ENCODE measurements at places on chromosomes 5 and 9.

DNA sequence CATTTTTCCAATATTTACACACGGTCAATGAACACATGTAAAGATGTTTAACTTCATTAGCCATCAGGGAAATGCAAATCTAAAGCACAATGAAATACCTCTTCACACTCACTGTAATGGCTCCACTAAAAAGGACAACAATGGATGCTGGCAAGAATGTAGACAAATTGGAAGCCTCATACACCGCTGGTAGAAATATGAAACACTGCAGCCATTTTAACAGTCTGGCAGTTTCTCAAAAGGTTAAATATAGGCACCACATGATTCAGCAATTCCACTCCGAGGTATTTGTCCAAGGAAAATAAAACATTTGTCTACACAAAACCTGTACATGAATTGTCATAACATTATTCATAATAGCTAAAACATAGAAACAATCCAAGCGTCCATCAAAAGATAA lies 20.0 kb downstream of the RNF145 start:
- no peak for DNase-seq

GRCh38 chr9:69168709-69169217 lies 5.3 kb upstream of the TJP2 start:
- DNase-seq = peak; percentile 54

DNA sequence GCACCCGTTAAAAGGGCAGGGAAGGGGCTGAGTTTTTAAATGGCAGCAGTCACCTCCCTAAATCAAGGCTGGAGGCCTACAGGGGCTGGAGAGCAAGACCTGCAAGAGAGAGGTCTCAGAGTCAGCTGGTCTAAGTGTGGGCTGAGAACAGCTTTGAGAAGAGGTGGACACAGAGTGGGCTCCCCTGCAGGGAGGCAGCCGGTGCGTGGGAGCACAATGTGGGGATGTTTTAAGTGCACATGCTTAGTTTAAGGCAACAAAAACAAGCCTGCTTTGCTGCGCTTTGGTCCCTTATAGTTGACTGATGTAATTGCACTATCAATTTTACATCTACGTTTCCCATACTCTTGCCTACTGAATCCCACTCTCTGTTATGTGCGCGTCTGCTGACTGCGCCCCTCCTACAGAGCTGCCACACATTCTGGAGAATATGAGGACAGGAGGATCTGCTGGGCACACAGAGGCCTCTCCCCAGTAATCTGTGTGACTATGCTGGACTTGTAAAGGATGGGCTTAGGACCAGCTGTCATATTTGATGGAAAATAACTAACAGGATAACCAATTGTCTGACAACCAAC lies 62.0 kb upstream of the ICE1 start:
- no peak for DNase-seq

DNA sequence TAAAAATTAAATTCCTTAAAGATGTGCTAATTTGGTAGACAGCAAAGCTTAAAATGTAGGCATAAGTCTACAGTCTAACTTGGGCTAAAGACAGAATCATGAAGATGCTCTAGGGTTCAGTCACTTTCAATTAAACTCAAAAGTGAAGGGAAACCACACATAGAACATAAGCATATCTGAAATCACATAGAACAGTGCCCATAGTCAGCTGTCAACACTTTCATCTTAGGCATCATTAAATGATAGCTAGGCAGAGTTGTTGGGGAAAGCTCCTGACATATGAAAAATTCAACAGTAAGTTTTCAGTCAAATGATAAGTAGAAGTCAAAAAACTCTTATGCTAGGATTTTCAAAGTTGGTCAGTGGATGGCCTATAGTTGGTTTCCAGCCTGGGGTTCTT lies 11.0 kb downstream of the DAB2 start:
- DNase-seq = no peak

- DNase-seq = no peak
These were observed 1.7 kb downstream of the RACK1 start for GRCh38 chr5:181242031-181242451.

DNA sequence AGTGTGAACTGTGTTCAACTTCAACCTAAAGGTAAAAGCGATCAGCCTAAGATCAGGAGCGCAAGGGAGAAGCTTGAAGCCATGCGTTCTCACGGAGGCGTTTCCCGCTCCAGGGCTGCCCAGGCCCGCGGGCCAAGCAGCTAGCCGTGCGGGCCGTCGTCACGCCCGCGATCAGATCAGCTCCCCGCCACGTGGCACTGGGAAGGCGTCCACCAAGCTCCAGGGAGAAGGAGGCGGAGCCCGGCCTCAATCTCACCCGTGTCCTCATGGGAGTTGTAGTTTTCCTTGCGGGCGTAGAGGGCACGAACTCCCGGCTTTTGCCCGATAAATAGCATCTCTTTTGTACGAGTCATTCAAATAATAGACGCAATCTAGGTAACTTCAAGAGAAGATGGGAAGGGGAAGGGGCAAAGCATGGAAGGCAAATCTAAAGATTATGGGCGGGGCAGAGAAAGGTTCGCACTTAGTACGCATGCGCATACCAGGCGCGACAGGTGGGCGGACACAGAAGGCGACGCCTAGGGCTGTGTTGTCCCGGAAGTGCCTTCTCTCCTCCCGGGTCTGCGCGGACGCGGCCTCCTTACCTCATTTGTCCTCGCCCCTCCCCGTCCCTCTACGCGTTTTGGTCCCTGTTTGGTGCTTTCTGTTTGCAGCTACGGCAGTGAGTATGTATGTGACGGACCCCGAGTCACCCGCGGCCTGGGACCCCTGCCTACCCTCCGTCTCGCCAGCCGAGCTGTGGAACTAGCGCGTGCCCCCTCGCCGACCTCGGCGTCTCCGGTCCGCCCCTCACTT lies 40.8 kb upstream of the ZCCHC7 start:
- peak; percentile 88 for DNase-seq

DNA sequence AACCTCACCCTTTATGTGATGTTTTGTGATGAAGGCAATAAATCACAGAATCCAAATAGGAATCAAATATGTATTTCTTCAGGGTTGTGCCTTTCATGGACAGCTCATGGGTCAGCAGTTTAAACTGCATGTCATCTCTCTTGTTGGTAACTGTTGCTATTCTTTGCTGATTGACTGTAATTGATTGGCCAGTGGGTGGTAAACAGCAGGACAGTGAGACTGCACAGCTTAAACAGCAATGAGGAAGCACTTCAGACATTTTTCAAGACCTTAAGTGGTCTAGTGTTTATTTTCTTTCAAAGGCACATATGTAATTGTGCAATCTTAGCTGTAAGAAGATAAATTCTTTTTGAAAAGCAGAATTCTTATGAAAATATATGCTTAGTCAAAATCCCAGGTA lies 260.5 kb downstream of the COX7C start:
- no peak for DNase-seq

GRCh38 chr5:32572778-32573480 lies 12.4 kb upstream of the SUB1 start:
- no peak for DNase-seq

DNA sequence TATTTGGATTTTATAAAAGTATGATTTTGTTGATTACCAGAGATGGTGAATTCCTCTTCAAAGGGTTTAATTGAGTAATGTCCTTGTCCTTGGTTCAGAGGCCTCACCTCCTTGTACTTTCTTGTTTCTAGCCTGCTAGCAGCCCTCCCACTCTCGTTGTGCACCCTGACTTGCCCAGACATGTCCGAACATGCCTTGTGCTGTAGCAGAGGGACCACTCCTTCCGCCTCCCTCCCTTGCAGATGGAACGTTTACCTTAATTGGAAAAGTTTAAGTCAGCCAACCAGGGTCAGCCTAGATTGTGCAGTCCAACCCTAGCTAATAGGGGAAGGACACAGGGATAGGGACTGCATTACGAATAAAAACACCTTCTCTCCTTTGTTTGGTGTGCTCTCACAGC lies 406.9 kb upstream of the NMUR2 start:
- no peak for DNase-seq

- DNase-seq = no peak
These were observed 36.7 kb upstream of the MAP1B start for GRCh38 chr5:72070529-72070928.

DNA sequence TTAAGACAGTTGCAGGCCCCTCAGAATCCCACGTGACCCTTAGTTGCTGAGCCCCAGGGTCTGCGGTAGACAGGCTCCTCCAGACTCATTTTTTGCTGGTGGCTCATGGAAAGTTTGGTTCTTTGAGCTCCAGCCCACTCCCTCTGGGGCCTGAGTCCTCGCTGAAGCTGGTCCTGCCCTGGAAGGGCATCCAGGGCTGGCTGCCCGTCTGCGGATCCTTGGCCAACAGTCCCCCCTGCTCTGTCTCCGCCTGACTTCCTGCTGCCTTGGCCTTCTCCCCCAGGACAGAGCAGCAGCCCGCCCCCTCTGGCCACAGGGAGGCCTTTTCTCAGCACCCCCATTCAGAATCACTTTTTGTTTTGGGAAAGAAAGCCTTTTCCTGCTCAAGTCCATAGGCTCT lies 24.4 kb downstream of the SLC6A7 start:
- no peak for DNase-seq

- DNase-seq = no peak
These were observed 127.9 kb downstream of the EFNA5 start for GRCh38 chr5:107542831-107543231.

GRCh38 chr9:100401042-100401441 lies 25.9 kb upstream of the MSANTD3 start:
- DNase-seq = no peak

GRCh38 chr5:172187118-172188032 lies 649 bp downstream of the STK10 start:
- DNase-seq = no peak

DNA sequence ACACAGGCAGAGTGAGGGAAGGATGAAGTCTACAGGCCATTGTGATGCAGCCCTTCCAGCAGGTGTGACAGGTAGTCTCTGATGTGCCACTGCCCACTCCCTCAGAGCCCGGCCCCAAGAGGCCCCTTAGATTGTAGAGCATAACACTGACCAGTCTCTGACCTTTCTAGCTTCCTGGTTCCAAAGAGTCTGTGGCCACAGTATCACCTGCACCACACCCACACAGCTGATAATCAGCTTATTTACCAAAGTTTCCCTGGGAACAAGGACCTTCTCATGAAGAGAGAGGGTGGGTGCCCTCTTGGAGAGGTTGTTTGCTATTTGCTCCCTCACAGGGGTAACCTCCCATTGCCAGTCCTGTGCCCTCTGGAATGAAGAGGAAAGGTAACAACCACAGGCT lies 11.0 kb upstream of the ACER2 start:
- no peak for DNase-seq

- no peak for DNase-seq
These were observed 3.7 kb downstream of the B4GALT7 start for GRCh38 chr5:177603631-177604030.

GRCh38 chr5:43279548-43280274 lies 33.5 kb downstream of the HMGCS1 start:
- no peak for DNase-seq

DNA sequence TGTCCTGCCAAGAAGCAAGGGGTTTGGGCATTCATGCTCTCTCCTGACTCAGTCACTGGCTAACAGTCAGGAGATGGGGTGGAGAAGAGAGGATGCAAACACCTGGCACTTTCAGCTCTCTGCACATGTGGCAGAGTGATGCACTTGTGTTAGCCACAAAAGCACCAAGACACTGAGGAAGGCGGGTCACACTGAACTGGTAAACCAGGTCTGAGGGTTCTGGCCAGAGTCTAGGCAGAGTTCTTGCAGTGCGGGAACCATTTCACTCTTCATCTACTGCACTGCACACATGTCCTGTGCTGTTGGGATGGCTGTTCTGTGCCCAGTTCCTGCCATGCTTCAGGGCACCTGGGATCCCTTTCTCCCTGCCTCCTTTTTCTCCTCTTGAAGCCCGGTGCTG lies 157.1 kb upstream of the GDNF start:
- no peak for DNase-seq

DNA sequence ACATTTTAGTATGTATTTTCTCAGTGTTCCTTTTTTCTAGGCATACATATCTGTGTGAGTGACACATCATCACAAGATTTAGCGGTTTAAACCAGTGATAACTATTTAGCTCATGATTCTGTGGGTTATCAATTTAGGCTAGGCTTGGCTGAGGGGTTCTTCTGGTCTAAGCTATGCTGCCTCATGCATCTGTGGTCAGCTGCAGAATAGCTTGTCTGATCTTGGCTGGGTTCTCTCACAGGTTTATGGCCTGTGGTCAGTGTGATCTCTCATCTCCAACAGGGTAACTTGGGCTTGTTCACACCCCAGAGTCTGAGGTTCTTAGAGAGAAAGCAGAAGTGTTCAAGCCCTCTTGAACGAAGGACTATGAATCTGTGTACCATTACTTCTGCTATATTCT lies 363.3 kb downstream of the KDM4C start:
- DNase-seq = no peak

DNA sequence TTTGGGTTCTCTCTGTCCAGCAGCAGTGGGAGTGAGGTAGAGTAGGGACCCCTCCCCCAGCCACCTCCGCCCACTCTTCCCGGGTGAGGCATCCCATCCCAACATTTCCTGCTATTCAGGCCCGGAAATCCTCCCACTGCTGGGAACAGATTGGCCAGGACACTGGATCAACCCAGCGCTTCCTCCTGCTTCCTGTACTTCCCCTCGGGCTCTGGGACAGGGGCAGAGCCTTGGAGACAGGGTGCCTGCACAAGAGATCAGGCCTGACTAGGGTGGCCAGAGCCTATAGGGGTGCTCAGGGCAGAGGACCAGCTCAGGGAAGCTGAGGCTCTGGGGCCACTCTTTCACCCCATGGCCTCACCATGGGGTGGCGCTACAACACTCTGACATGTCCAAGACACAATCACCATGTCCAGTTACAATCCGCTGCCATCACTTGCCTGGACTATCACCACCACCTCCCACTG lies 14.5 kb downstream of the SH2D3C start:
- DNase-seq = no peak

DNA sequence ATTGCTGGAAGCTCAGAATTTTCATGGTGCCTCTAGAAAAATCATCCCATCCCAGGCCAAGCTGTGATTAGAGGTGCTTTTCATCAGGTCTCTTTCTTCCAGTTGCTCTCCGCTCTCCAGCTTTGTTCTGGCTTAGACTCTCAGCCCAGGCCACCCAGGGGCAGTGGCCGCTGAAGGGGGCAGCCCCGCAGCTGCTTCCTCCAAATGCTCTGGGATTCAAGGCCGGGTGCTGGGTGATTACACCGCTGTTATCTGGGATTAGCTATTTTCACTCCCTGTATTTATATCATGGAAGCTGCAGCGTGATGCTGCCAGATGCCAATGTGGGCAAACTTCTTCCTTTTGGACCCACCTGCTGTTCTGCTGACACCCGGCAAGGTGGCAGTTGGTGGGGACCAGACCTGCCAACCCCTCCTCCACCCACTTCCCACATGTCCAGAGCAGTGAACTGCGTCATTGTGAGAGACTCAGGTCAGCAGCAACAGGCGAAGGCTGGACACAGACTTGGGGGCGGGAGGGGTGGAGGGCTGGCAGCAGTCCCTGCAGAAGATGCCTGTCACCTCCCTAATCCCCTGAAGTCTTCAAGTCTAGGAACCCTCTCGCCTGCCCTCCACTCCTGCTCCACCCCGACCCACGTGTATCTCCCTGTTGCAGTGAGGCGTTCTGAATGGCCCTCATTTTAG lies 33.9 kb upstream of the NKX2-5 start:
- no peak for DNase-seq
